Mononuclear cell (primary cell): ENCODE measurements at places on chromosomes 11 and 22. TPM values are rescaled to one million over a fixed set of nuclear protein-coding genes. Genes with fewer than 3 reads are reported as not detected.

The HBG1 gene
- total RNA-seq: not detected

The ZNF215 gene
- 0.52 TPM for total RNA-seq

The MUC5AC gene
- under 0.01 TPM for total RNA-seq

The MS4A14 gene
- 1.2 TPM for total RNA-seq

The MS4A3 gene
- total RNA-seq: 0.31 TPM

The SCUBE1 gene
- 0.94 TPM for total RNA-seq

The EIF3L gene
- total RNA-seq: 516 TPM

The TBX10 gene
- not detected for total RNA-seq

The OR10A3 gene
- total RNA-seq: not detected

The BCR gene
- total RNA-seq: 59.5 TPM
